ENCODE measurements at places on chromosomes 4 and X. TPM values are rescaled to one million over a fixed set of nuclear protein-coding genes. Genes with fewer than 3 reads are reported as not detected.

The MAGEA10 gene
- not detected for total RNA-seq

The SNX25 gene
- 95.4 TPM for total RNA-seq

The CXCL11 gene
- not detected for total RNA-seq

The SPANXD gene
- total RNA-seq, result not detected

The NDST4 gene
- not detected for total RNA-seq

The MTM1 gene
- 31.2 TPM for total RNA-seq

The TGIF2LX gene
- not detected for total RNA-seq

The CACNA1F gene
- 0.43 TPM for total RNA-seq
